ENCODE measurements at places on chromosomes 13 and 19. TPM values are rescaled to one million over a fixed set of nuclear protein-coding genes. Genes with fewer than 3 reads are reported as not detected.

CLEC17A gene
- total RNA-seq: not detected

DZIP1 gene
- total RNA-seq: 36.2 TPM

DNA sequence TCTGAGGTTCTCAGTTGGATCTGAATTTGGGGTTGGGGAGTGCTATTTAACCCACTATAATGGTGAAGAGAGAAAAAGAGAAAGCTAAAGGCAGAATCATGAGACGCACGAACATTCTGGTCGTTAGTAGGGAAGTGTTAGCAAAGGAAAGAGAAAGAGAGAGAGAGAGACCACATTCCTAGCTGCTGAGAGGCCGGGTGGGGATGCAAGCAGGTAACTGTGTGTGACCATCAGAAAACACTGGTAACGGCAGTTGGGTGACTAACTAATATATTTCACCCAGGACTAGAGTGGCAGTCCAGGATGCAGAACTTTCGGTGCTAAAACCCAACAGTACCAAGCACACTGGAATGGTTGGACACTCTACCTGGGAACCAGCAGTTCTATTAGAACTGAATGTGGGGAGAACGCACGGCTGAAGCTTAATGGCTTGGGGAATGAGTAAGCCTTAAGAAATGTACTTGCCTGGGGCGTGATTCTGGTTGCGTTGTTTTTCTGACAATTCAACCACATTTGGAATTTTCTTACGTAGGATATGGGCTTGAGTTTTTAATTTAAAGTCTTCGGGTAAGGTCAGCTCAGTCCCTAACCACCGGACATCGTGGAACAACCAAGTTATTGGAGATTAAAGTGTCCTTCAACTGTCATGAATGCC is 130.2 kb downstream of the DNAJC15 start:
- H3K4me1 ChIP-seq: peaks cover 3% of the 10 kb centered on the region
- no peaks in the 10 kb centered on the region for H3K36me3 ChIP-seq
- H3K27me3 ChIP-seq: peaks cover 4% of the 10 kb centered on the region

- no peak for DNase-seq
- no peaks in the 10 kb centered on the region for H3K36me3 ChIP-seq
- no peak overlapping the region for H3K4me3 ChIP-seq
- H3K4me1 ChIP-seq: no peaks in the 10 kb centered on the region
- H3K27ac ChIP-seq: no peak overlapping the region
Observed at GRCh38 chr19:27689734-27690241, 1523.2 kb downstream of the UQCRFS1 start.

- peak; percentile 98 for DNase-seq
- no peak overlapping the region for H3K27ac ChIP-seq
Observed at GRCh38 chr19:4186087-4186993, 3.9 kb downstream of the ANKRD24 start.

Data from endodermal cell (in vitro differentiated cells).